Mesothelial cell of epicardium (in vitro differentiated cells): ENCODE measurements at places on chromosomes 3 and 15.

DNA sequence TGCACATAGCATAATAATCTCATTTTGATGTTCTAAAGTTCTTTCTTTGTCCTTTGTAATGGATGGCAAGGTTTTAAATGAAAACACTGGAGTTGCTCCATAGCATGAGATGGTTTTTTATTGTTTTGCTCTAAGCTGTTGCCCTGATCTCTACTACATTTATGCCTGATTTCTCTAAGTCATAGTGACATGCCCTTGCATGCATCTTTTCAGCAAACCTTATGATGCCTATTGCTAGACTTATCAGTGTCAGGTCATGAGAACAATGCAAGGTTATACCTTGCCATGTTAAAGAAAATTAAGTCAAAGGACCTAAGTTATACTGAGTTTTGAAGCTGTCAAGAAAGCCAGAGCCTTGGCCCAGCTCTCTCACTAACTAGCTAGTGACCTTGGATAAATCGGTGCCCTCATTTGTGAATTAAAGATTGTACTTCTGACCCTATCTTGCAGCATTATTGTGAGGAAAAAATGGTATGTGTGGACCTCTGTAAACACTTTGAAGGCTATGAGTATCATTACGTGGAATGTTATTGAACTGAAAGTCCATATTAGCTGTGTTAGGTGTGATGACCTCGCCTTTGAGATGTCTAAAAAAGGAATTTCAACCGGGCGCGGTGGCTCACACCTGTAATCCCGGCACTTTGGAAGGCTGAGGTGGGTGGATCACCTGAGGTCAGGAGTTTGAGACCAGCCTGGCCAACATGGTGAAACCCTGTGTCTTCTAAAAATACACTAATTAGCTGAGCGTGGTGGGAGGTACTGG is 256.4 kb upstream of the UBE2E1 start:
- DNase-seq = no peak

- no peak for DNase-seq
These were observed 110.4 kb upstream of the PFN2 start for GRCh38 chr3:150081084-150081483.

DNA sequence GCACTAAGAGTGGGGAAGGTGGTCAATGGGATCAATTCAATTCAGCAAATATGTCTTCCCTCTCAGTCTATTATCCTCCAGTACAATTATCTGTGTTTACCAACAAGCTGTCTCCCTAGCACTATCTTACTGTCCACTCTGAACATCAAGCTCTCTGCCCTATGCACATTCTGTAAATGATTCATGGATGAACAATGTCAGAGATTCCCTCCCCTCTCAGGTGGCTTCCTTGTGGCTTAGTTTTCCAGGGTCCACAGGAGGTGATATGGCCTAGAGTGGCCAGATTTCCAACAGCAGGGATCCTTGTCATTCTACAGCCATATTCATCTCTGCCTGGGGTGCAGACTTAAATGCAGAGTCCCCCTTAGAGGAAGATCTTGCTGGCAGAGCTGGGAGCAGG is 225.1 kb downstream of the UACA start:
- no peak for DNase-seq

DNA sequence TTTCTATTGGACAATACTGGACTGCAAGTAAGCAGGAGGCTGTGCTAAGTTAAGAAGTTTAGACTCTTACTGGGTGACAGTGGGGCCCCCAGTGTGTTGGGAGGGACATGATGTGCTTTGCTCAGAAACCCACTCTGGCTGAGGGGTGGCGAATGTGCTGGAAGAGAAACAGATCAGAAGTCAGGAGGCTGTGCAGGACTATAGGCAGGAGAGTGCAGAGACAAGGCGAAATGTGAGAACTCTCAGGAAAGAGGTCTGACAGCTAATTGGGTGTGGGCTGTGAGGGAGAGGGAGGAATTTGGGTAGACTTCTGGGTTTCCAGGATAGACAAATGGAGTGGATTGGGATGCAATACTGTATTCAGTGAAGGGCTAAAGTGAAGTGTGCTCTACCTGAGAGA is 12.0 kb downstream of the SLC24A1 start:
- no peak for DNase-seq

DNA sequence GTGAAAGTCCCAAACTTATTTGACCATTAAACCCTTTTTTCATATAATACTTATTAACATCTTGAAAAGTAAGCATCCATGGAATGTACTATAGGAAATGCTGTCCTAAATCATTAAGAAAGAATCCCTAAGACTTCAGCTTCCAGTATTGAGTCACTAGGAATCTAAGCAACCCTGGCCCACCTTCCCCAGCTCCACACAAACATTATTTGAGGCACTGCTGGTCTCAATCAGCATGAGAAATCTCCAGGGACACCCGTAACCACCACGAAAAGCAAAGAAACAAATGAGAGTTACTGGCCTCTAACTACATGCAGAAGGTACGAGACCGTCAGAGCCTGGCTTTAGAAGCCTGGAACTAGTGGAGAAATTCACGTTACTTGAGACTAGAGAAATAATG is 68.2 kb downstream of the POLQ start:
- DNase-seq = no peak

DNA sequence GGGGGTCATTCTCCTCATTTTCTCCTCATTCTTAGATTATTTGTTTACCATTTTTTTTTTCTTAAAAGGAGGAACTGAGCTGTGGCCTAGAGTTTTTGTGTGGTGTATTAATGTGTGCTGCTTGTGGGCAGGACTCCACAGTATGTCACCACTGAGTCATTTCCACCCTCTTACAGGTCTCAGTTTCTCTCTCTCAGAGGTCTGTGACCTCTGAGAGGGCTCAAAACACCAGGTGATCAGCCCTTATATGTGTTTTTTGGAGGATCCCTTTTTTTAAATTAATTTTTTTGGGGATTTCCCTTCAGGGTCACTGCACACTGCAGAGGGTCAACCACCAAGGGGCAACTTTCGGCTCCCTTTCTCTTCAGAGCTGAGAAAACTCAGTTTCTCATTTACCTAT is 166.4 kb downstream of the SUCNR1 start:
- DNase-seq = no peak

DNA sequence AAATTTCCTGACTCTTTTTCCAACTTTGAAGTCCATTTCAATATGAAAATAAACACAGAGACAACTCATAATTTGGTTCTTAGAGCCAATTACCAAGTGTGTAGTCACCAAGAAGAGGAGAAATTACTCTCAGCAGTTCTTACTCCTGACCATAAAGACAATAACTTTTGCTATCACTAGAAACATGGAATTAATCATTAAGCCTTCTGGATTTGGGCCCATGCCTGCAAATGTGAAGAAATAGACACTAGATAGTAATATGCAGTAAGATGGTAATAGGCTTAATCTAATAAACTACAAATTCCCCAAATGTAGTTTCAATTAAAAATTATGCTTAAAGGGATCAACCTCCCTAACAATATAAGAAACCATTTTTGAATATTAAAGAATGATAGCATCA is 185.1 kb upstream of the AGTR1 start:
- DNase-seq = no peak

DNA sequence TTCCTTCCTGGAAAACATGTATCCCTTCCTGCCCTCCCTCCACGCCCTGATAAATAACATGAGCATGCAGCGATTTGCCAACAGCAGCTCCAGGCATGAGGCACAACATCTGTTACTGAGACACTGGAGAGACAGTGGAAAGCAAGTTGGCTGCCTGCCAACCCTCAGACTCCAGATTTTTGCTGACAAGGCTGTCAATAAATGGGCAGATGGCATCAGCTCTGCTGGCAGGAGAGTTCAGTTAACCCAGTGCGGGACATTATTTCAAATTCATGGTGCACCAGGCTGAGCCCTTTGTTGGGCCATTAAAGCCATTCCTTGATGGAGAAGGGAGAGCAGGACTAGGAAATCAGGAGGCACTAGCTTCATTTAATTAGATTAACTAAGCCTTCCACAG is 293.3 kb downstream of the MEX3B start:
- DNase-seq = no peak

- DNase-seq = no peak
These were observed 92.8 kb downstream of the ZNF280D start for GRCh38 chr15:56640549-56640948.

- DNase-seq = no peak
These were observed 20.6 kb downstream of the RTF1 start for GRCh38 chr15:41437448-41437847.

- no peak for DNase-seq
These were observed 465.8 kb downstream of the FOXP1 start for GRCh38 chr3:71117572-71118247.

- no peak for DNase-seq
These were observed 22.7 kb upstream of the UBXN7 start for GRCh38 chr3:196454935-196455334.

GRCh38 chr3:115836944-115837343 is 213.6 kb downstream of the GAP43 start:
- DNase-seq = no peak

GRCh38 chr15:44092221-44092620 is 102.8 kb downstream of the FRMD5 start:
- DNase-seq = no peak

GRCh38 chr3:58009026-58009748 is 965 bp downstream of the FLNB start:
- DNase-seq = no peak

DNA sequence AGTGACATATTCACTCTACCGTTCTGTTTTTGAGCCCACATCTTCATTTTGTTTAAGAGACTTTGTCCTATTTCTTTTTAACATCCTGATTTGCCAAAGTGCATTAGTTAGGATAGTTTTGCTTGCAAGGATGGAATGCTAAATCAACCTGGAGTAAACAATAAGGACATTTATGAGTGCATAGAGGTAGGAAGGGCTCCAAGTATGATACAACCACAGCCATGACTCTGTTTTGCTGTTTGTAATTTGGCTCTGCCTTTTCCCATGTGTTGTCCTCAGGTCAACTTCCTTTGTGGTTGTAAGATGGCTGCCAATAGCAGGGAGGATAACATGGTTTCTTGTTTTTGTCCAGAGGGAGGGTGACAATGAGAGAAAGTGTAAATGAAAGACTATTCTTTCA is 66.4 kb upstream of the GOLIM4 start:
- DNase-seq = no peak

DNA sequence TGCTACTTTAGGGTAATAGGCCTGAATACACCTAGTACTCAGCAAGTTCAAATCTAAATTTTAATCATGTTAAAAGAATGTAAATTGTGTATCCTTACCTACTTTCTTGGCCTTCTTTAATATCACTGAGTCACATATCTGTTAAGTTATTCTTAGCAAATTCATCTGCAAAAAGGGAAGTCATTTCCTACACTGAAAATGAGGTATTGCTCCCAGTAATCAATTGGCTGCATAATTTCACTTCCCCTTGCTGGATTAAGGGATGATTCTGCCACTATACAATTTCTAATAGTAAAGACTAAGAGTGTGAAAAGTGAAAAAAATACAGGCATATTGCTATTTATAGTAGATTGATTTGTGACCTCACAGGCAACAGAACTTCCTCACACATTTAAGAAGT is 47.8 kb downstream of the CCDC54 start:
- no peak for DNase-seq

DNA sequence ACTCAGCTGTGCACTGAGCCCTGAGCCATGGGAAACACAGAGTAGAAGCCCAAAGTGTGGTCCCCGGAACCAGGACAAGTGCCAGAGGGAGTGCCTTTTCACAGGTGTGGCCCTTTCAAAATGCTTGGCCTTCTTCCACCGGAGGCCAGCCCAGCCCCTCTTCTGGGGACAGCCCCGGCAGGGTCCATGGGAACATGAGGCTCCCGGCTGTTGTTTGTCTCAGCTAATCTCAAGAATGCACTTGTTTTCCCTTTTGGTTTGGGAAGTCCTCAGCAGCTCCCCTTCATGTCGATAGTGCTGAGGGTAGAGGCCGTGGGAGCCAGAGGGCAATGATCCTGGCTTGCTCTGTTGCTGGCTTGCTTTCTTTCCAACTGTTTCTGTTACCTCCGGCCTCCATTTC is 91.1 kb upstream of the MRPS22 start:
- DNase-seq = no peak

DNA sequence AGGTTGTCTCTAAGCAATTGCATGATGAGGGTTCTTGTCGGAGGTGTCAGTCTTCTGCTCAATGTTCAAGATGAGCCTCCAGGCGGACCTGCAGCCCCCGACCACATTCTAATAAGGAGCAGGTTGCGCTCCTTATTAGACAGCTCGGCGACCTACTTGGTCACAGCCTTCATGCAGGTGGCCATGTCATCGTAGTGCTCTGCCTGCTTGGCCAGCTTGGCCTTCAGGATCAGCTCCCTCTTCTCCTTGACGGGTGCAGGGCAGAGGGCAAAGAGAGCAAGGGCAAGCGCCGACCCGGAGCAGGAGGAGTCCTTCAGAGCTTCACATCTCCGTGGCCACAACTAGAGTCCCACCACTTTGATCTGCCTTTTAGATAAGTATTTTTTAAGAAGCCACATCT is 113.5 kb downstream of the RASA2 start:
- no peak for DNase-seq

DNA sequence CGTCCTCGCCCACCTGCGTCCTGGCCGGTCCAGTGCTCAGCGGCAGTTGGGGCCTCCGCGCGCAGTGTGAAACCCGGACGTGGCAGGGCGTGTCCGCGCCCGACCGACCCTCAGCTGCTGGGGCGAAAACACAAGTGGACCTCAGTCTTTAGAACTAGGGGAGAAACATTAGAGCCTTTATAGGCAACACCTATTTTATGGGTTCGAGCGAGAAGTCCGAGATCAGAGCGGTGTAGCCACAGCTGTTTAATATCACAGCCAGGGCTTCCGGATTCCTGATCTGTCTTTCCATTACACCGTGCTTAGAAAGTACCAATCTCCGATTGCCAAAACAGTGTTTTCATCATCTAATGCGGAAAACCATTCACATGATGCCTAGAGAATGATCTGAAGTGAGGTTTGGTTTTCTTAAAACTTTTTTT is 506 bp downstream of the RAD51 start:
- no peak for DNase-seq

- DNase-seq = no peak
These were observed 229.7 kb upstream of the KCNMB2 start for GRCh38 chr3:178306432-178307115.

DNA sequence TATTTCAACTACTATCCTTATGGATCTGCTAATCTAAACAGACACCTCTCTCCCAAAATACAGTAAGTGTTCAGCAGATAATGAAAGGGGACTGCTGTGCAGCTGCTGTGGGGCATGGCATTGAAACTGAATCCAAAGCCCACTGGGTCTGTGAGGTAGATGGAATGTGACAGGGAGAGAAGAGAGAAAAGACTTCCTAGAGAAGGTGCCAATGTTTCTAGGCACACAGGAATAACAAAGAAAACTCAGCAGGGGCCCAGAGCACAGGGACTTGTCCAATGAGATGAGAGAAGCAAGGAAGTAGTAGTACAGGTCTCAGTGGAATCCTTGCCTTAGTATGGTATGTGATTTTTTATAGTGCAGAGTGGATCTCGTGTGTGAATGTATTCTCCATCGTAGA is 457.8 kb downstream of the IL5RA start:
- DNase-seq = no peak

- peak; percentile 47 for DNase-seq
These were observed 230.8 kb downstream of the EBLN2 start for GRCh38 chr3:73292220-73292619.

DNA sequence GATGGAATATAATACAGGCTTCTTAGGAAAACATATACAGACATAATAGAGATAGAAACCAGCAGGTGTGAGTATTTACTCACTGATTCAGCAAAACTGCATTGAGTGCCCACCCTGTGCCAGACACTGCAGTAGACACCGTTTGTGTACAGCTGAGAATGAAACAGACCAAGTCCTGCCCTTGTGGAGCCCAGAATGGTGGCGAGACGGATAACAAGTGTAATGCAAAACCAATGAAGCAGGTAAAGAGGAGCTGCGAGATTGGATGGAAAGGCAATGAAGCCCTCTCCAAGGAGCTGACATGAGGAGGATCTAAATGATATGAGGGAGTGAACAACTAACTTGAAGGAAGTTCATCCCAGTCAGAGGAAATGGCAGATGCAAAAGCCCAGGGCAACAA is 256.4 kb downstream of the MEX3B start:
- no peak for DNase-seq
